ENCODE measurements at places on chromosomes 7 and 10. TPM values are rescaled to one million over a fixed set of nuclear protein-coding genes. Genes with fewer than 3 reads are reported as not detected.
A peak's percentile ranks its signal among the peaks of the same experiment; 100 is the strongest.

The ASIC3 gene
- total RNA-seq: 8.3 TPM

The PPP1R17 gene
- total RNA-seq: not detected

The BAG3 gene
- 27.1 TPM for total RNA-seq

DNA sequence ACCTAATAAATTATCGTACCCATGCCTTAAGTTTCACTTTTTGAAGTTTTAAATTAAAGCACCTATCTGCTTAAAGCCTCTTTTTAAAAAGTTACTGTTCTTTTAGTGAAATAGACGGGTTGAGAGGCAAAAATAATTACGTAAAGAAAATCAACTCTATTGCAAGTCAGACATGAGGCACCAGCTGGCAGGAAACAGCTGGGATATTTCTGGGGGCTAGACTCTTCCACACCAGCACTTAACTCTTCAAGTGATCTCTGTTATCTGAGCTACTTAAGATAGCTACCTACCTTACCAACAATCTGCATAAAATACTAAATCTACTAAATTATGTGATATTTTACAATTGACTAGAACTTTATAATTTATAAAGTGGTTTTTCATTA lies 35.8 kb downstream of the GBF1 start:
- DNase-seq: no peak

- peak; percentile 15 for DNase-seq
Measured at GRCh38 chr10:85741626-85742300, 624.8 kb downstream of the GRID1 start.

DNA sequence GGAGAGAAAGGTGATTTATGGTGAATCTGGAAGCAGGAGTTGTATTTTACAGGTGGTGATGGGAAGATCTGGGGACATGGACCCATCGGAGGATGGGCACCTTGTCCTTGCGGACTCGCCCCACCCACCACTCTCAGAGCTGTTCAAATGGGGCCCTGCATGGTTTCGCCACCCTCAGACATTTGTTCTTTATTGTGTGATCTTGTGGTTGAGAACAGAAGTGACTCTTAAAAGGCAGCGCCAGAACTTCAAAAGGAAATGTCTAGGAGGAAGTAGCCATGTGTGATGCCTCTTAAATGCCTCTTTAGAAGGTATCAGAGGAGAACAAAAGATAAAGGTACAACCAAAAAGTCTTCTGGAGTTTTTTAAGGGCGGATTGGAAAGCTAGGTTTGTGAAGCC lies 205.7 kb downstream of the KIAA1217 start:
- no peak for DNase-seq

DNA sequence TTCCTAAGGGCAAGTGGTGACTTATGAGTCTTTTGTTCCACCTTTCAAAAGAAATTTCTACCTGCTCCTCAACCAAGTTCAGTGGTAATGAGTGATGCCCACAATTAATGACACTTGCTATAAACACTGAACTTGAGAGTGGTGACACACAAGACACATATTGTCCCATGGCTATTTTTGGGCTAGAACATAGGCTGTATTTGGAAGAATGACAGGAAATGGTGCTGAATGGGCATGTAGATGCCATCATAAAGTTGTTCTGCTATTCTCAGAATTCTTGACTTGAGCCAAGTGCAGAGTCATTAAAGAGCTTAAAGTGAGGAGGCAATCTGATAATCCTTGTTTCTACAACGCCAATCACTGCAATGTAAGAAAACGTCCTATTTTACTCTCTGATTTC lies 313.3 kb downstream of the AGMO start:
- DNase-seq: no peak

DNA sequence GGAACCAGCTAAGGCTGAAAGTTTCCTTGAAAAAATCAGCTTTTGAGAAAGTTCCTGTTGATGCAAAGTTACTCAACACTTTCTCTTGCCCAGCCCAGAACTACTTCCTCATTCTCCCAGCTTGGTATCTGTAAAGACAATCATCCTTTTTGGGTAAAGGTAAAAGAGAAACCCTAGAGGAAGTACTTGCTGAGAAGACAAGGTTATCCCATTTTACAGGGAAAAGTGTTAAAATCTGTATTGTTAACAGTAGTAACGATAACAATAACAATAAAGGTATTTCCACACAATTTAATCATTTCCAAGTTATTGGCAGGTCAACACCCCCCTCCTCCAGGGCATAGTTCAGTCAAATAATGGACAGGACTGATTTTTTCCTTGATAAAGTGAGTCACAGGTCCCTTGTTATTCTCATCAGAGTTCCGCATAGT lies 2.4 kb downstream of the ALOX5 start:
- no peak for DNase-seq

DNA sequence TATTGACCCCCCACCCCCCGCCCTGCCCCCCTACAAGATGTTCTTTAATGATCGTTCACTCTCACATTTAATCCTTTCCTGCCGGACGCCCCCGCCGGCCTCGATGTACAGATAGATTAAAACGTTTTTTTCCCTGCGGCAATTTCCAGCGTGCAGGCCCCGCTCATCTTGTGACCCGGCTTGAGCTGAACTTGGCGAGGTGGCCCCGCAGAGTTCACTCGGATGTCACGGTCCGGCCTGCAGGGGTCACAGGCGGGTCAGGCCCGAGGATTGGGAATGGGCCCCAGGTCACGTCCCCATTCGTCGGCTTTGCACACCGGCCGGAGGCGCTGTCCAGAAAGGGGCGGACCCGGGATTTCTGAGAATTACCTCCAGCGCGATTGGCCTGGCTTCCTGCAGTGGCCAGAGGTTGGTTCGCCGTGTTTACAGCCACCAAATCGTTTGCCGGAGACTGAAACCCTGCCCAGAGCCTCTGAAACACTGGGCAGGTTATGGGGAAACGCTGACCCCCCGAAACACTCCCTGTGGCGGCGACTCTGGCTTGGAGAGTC lies 1.9 kb upstream of the CYP26A1 start:
- DNase-seq: no peak

GRCh38 chr10:126210051-126210651 lies 178.1 kb downstream of the ADAM12 start:
- DNase-seq: no peak

- no peak for DNase-seq
Measured at GRCh38 chr10:103545366-103545765, 51.9 kb downstream of the NEURL1 start.

- DNase-seq: no peak
Measured at GRCh38 chr10:86899132-86899531, 58.3 kb downstream of the MMRN2 start.

DNA sequence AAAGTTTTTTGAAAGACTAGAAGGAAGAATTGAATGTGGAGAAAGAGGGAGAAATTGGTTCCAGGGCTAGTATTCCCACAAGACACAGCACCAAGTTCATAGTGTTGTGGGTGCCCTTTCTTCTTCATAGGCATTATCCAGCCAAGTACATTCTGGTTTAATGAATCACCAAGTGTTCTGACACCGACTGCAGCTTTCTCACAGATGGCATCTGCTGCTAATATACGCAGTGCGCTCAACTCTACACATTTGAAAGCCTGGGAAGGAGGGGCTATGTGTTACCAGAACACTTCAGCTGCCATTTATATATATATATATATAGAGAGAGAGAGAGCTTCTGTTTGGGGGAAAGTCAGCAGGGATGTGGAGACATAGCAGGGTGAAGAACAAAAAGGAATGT lies 1168.4 kb downstream of the GATA3 start:
- no peak for DNase-seq

All from activated CD4-positive, alpha-beta T cell treated with anti-CD3 and anti-CD28 coated beads, Interleukin-2, amount 10 ng/mL, durations not matched to agents 7 days and 5 days (primary cell).